ENCODE measurements at places on chromosomes 12 and 14.

DNA sequence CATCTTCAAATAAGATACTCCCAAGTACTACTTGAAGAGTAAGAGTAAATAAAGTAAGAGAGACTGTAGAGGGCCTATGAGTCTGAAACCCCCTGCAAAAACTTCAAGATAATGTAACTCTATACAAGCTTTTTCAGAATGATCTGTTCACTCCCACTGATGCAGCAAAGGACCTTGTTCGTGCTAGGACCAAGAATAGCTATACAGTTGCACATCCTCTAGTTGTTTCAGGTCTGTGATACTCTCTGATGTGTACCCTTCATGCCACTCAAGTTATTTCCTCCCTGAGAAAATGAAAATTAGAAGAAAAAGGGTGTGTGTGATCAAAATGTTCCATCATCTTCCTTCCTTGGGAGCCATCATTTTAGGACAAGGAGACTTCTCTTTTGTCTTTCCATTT, 204.4 kb downstream of the ALX1 start:
- DNase-seq: no peak

- no peak for DNase-seq
Observed at GRCh38 chr14:79037593-79037992, 867.4 kb downstream of the NRXN3 start.

DNA sequence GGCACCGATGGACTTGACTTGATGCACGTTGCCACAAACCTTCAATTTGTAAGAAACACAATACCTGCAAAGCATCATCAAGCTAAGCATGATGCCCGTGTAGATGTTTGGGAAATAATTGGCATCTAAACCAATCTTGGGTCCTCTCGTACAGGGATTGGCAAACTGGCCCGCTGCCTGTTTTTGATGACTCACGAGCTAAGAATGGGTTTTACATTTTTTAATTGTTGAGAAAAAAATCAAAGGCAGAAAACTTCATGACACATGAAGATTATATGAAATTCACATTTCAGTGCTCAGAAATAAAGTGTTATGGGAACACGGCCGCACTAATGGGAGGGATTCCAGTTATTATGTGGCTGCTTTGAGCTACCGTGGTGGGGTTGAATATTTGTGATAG, 10.9 kb downstream of the MTA1 start:
- no peak for DNase-seq

DNA sequence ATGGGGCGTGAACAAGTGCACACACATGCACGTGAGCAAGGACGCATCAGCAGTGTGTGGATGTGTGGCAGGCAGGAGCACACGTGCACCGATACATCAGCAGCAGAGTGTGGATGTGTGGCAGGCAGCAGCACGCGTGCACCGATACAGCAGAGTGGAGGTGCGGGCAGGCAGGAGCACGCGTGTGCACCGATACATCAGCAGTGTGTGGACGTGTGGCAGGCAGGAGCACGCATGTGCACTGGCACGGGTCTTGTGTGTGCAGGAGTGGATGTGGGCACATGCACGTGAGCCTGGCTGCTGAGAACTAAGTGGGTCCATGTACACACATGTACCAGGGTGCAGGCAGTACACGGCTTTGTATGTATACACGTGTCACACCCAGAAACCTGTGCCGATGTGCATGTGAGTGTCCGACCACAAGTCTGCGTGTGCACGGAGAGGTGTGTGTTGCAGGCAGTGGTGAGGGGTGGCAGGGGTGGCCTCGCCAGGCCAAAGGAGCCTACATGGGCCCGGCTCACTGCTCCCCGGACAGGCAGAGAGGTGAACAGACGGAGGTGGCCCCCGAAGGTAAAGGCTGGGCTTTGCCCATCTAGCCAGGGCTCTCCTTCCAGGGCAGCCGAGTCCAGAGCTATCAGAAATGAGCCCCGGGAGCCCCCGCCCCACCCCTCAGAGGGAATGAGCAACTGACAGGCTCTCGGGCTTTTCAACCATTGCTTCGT, 53.9 kb downstream of the RFLNA start:
- no peak for DNase-seq

DNA sequence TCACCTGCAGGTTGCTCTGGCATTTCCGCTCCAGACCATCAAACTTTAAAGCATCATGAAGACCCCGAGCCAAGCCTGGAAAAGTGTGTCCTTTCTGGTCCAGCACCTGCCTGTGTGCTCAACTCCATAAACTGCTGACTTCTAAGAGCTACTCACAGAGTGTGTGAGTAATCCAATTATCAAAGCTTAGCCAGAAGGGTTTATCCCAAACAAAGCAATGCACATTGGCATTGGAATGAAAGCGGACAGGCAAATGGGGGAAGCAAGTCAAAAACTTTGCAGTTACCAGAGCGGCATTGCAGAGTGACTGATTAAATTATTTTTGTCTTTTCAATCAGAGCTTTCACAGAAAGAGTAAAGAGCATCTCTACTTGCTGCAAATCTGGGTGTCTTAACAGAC, 1262.4 kb upstream of the SEL1L start:
- DNase-seq: no peak

GRCh38 chr12:72261885-72262284, 10.3 kb upstream of the TRHDE start:
- no peak for DNase-seq

DNA sequence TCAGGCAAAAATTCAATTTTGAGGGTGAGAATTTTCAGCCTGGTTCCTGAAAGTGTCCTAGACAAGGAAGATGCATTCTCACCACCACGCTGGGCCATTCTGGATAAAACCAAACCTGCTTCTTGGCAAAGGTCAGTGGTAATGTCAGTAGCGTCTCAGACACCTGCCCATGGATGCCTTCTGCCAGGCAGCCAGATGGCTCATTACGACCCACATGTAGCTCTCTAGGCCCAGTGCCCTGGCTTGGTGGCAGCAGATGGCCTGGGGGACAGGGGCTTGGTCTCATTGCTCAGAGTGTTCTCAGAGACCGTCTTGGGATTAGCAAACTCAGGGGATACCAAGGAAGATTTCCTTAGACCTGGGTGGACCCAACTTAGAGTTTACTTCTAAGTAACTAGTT, 105.1 kb downstream of the ARF6 start:
- DNase-seq: no peak

DNA sequence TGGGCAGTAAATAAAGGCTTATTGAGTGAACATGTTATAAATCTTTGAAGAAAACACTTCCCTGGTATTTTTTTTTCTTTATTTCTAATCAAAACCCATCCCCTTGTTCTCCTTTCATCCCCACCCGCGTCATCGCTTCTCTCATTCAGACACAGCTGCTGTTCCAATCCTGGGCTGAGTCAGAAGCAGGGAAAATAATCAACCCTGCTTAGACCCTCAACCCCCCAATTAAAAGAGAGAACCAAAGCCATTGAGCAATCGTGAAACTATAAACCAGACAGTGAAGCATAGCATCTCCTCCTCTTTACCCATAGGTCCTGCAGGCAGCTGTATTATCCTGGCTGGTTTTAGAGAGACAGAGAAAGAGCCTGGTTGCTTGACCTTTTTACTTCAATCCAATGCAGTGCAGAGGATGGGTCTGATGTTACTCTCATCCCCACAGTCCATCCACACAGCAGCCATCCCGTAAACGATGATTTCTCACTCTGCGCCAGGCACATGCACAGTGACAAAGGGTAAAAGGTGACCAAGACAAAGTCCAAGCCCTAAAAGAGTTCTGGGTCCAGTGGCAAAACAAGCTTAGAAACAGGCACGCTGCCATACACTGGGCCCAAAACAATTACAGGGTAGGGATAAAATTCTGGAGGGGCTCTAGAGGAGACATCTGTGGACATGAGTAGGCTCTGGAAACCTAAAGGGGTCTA, 238.3 kb downstream of the GALC start:
- DNase-seq: no peak

DNA sequence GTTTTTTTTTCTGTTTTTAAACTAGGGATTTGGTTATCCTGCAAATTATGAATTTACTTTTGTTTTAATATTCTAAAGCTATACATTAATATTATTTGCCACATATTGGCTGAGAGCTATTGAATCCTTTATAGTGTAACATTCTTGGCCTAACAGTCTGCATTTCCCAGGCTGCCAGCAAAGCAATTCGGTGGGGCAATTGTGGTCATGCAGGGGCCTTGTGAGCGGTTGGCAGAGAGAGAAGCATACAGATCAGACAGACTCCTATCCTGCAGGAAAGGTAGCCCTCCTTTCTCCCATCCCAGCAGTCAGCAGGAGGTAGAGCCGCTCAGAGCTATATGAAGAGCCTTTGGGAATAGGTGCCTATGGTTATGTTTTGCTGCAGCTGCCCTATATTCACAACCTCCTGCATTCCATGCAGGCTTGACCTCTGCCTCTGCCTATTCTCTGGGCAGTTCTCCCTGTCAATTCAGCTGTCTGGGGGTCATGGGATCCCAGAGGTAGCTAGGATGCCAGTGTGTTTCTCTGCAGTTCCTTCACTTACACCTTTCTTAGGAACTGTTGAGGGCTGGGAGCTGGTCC, 144.7 kb downstream of the GPHN start:
- DNase-seq: no peak

DNA sequence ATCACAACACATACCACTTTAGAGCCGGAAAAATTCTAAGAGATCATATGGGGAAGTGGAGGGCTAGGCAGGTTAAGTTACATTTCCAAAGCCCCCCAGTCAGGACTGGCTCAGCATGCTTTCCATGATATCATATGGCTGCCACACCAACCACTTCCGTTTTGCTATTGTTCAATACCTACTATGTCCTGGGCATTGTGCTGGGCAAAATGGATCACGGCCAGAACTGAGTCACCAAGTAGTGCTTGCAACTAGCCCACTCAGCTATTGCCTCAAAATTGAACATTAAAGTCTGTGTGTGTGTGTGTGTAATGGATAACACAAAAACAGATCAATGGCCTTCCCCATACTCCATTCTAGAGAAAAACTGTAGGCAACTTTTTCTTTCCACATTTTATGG, 22.7 kb downstream of the WIF1 start:
- no peak for DNase-seq

DNA sequence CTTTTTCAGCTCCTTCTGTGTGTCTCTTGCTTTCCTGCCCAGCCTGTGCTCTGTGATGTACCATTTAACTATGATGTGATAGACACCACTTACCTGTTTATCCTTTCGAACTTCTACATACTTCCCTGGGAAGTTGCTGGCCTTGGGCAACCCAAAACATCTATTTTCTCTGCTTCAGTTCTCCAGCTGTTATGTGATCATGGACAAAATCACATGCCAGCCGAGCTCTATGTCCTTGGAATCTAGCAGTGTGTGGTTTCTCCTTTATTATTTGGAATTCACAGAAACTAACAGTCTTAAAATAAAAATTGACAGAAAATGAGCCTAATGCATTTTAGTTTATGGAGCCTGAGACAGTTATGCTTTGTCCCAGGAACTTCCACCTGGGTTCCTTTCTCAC, 22.9 kb downstream of the BMAL2 start:
- no peak for DNase-seq

DNA sequence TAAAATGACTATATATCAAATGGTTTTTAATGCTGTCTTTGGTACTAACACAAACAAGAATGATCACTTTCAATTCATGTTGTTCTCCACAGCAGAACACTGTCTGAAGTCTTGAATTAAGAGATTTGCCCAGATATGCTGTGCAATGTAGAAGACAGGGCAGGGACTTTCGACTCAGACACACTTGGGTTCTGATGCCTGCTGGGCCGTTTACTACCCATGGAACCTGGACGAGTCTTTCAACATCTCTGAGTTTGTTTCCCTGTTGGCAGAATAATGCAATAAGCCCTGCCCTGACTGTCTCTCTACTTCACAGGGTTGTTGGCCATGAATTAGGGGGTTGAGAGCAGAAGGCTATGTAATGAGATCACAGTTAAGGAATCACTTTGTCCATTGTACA, 162.6 kb upstream of the TMPO start:
- no peak for DNase-seq

DNA sequence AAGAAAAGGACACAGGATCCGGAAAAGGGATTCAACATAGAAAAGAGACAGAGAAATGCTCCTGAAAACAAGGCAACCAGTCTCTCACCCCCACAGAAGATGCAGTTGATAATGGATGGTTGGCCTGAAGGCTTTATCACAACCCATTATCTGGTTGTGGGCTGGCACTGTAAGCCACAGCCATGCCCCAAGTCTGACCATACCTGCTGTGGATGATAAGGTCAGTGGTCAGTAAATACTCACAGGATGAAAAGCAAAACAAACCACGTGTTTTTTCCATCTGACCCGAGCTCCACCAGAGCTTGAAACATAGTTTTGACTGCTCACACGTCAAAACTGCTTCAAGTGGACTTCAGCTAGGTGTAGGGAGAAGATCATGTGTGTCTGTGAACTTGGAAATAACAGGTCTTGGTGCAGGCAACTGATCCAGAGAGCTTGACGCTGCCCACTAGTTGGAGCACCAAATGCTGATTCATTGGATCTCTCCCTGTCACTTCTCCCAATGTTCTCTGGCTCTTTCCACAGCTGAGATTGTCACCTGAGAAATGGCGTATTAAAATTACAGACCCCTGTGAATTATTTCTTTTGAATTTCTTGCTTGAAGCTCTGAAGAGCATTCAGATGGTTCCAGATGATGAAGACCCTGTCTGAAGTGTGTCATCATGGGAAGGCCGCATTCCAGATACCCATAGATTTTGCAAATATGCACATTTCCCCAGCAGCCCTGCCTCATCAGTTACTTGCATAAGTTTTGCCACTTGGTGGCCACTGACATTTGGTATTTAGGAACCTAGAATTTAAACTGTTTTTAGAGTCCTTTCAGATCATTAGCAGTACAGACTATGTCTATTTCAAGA, 8.5 kb downstream of the TMEM233 start:
- DNase-seq: no peak

GRCh38 chr12:91460469-91460868, 277.9 kb upstream of the DCN start:
- no peak for DNase-seq

DNA sequence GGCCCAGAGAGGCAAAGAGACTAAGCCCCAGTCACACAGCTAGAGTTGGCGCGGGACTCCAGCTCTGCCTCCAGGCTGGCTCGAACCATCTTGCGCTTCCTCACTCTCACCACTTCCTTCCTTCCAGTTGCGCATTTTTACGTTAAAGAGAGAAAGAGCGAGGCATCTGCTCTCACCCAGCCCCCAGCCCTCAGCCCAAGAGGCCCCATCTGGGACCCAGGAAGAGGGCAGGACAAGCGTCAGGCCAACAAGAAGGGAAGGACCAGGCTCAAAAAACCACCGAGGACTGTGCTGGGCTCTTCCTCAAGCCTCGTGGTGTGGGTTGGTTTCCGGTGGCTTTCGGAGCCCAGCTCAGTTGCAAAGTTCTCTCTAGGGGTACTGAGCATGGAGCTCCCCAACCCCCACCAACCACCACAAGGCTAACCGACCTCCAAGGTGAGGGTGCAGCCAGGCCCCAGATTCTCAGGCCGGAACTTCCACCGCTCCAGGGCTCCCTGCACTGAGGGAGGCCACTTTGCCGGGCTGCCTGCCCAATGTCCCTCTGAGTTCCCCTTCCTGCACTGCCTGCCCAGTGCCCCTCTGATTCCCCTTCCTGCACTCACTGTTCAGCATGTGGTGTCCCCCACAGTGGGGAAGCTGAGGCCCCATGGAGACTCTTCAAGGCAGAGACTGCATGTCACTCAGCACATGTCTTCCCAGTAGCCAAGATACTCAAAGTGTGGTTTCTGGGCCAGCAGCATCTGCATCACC, 35.9 kb downstream of the TESC start:
- no peak for DNase-seq

Data from stimulated activated CD8-positive, alpha-beta memory T cell treated with anti-CD3 and anti-CD28 coated beads, Interleukin-15, amount 100 ng/mL, for 1 hour (primary cell).